Amniotic epithelial cell (primary cell): ENCODE measurements at places on chromosomes 13 and 19.

GRCh38 chr19:55432241-55432959 lies 10.7 kb downstream of the SHISA7 start:
- no peak for DNase-seq

DNA sequence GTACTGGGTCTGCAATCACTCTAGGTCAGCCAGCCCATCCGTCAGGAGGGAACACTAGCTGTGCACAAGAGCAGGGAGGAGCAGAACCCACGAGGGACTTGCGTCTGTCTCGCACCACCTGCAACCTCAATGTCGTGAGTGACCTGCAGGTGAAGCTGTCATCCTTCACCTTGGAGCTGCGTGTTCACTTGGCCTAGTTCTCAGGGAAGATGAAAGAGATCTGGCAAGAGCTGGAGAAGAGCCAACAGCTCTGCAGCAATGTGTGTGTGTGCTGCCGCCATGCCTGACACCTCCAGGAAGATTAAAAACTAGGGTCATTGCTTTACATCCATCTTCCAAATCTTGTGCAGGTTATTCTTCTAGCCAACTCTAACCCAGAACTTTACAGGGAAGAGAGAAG lies 117.6 kb upstream of the MRI1 start:
- DNase-seq = no peak

DNA sequence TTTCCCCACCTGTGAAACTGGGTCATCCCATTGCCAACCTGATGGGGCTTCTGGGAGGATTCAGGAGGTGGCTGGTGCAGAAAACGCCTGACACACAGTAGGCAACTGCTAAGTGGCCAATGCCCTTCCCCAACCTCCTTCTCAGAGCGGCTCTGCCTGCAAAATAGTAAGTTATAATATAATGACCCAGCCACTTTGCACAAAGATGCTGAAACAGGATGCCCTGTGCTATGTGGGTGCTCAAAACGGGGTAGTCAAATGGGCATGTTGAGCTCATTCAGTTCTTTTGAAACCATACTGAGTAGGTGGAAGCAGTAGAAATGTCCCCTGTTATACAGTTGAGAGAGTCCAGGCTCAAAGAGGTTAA lies 507 bp downstream of the MARCHF2 start:
- no peak for DNase-seq

GRCh38 chr13:24064371-24064770 lies 96.1 kb upstream of the SPATA13 start:
- DNase-seq = no peak

GRCh38 chr19:33143897-33144405 lies 12.0 kb downstream of the WDR88 start:
- DNase-seq = peak; percentile 29

DNA sequence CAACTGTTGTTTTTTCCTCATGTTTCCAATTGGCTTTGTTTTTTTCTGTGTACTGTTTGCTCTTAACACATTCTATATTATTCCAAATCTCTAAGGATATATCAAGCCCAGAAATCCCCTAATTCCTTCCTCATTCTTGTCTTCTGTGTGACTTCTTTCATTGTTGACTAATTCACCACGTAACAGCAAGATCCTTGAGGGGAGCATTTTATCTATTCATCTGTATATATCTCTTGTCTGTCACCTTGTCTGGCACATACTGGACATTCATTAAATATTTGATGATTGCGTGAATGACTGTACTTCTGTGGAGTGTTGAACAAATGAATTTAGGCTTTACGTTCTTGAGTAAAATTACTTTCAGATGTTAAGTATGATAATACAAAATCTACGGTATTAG lies 44.8 kb upstream of the OLFM4 start:
- DNase-seq = no peak

- no peak for DNase-seq
These were observed 2.7 kb downstream of the TNPO2 start for GRCh38 chr19:12720851-12721655.

DNA sequence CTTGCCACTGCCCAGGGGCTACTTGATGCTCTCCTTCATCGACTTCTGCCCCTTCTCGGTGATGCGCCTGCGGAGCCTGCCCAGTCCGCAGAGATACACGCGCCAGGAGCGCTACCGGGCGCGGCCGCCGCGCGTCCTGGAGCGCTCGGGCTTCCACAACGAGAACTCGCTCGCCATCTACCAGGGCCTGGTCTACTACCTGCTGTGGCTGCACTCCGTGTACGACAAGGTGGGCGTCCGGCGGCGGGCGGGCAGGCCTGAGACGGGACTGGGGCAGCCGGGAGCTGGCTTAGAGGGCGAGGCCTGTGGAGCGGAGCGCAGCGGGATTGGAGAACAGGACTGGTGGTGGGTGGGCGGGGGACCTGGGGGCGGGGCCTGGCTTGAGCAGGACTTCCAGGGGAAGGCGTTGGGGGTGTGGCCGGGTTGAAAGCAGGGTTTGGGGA lies 12.7 kb upstream of the PSMD8 start:
- DNase-seq = peak; percentile 60

DNA sequence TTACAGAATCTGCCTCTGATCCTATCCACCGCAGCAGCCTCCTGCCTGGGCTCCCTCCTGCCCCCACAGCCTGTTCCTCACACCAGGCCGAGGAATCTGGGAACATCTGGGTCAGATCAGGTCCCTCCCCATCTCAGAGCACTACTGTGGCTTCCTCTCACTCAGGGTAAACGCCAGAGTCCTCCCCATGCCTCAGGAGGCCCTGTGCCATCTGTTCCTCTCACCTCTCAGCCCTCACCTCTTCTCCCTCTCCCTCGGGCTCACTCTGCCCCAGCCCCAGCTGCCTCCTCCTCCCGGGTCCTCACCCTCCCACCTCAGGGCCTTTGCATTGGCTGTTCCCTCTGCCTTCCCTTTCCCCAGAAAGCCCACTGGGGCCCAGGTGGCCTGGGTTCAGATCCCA lies 18.2 kb downstream of the FCGBP start:
- DNase-seq = no peak

- peak; percentile 26 for DNase-seq
These were observed 687.8 kb downstream of the EFNB2 start for GRCh38 chr13:105847527-105848291.

DNA sequence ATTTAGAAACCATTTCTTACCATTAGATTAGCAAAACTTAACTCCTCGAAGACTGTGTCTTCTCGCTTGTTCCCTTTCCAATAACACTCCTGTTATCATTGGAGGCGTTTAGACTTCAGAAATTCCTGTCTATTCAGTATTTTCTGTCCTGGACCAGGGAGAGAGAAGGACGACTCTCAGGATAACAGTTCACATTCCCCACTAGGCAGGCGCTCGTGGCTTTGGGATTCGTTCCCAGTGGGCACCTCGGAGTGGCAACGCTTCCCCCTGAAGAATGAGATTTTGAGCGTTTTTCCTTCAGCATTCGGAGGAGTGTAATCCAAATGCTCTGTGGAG lies 429 bp upstream of the ZNF225 start:
- no peak for DNase-seq
